Hematopoietic multipotent progenitor cell (in vitro differentiated cells): ENCODE measurements at places on chromosomes 6 and 20.
A peak's percentile ranks its signal among the peaks of the same experiment; 100 is the strongest.

- no peak for DNase-seq
These were observed 143.6 kb upstream of the TMEM170B start for GRCh38 chr6:11393713-11394627.

DNA sequence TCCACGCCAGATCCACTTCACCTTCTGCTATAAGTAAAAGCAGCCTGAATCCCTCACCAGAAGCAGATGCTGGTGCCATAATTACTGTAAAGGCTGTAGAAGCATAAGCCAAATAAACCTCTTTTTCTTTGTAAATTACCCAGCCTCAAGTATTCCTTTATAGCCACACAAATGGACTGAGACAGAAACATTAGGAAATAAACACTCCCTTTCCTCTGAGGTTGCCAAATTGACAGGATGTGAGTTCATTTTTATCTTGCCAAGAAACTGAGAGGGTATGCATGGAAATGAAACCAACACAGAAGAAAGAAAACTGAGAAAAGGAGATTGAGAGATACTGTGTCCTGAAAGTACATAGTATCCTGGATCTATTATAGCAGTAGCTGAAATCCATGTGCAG is 481.2 kb downstream of the HAO1 start:
- no peak for DNase-seq

DNA sequence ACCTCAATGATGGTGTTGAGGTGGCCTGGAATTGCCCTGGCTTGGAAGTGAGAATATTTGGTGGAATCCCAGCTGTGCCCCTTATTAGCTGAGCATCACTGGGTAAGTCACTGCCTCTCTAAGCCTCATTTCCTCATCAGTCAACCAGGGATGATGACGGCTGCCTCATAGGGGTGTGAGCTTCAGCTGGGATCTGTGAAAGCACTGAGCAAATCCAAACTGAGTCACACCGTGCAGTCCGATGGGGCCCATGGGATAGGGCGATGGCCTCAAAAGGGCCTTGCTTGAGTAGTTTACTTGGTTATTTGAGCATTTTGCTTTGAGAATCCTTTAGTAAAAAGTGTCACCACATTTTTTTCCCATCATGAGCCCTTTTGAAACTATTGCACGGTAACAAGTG is 1.1 kb downstream of the SLC22A1 start:
- DNase-seq = no peak

DNA sequence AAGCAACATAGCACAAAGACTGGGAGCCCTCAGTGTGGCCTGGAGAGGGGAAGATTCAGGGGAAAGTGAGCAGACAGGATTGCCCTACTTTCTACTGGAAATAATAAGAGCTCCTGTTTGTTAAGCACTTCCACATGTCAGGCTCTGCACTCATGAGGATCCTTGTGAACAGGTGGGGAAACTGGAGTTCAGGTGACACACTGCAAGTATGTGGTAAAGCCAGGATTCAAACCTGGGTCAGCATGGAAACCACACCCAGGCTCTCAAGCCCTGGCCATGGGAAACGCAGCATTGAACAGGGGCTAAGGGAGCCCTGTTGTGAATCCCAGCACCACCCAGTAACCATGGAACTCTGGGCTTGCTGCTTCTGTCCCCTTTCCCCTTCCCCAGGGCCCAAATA is 42.8 kb upstream of the ID1 start:
- DNase-seq = no peak

DNA sequence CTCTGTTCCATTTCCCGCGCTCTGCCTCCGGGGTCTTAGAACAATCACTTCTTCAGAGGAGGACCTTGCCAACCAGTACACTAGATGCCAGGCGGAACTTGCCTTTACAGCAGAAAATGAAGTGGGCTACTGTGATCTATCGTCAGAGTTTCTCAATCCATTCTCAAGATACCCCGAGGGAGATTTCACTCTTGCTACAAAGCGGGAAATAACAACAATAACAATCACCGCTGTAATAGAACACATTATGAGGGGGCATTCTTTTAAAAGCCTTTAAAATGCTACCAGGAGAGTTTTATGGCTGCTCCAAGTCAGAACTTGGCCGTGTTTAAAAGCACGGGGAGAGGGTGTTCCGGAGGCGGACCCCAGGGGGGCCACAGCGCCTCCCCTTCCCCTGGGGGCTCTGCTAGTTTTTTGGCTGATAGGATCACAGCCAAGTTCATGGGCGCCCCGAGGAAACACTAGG is 617.0 kb upstream of the AGPAT4 start:
- no peak for DNase-seq

- peak; percentile 27 for DNase-seq
These were observed 29.8 kb downstream of the ADGRG6 start for GRCh38 chr6:142331601-142332000.

DNA sequence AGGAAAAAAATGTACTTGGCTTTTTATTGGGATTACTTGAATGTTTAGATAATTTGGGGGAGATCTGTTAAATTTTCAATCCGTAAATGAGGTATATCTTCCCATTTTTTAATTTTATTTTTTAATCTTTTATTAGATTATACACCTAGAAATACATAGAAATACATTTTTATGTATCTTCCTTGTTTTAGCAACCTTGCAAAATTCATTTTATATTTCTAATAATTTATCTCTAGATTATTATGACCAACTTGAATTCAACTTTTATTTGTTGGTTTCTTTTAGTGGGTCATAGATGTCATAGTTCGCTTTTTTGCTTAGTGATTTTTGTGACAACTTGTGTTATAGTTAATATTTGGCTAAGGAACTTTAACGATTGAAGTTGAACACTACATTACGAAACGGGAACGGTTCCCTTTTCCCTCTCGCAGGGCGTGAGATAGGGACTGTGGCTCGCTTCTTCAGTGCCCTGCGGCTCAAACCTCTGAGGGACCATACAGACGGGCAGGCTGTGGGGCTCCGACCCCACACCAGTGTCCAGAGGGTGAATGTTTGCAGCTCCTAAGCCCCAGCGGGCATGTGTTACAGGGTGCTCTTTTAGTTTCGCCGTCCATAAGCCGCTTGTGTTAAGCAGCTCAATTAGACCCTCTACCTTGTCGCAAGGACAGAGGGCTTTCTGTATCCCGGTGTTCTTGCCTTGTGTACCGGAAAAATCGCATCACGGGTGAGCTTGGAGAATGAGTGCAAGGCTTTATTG is 53.8 kb downstream of the PRND start:
- no peak for DNase-seq

- no peak for DNase-seq
These were observed 526.1 kb upstream of the SPTLC3 start for GRCh38 chr20:12482661-12483060.

DNA sequence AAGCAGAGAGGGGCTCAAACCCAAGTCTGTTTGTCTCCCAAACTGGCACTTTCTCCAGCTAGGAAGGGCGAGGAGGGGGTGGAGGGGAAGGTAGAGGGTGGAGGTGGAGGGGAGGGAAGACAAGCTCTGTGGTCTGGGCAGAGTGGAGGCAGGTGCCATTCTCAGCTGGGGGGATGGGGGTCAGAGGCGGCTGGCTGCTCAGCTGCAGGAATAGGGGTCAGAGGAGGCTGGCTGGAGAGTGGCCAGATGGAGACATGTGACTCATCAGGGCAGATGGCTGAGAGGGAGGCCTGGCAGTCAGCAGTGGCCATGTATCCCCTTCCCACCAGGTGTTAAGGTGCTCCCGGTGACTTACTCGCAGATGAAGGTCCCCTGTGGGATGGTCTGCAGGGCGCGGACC is 3.5 kb upstream of the SLC44A4 start:
- no peak for DNase-seq

- no peak for DNase-seq
These were observed 192.7 kb downstream of the KHDC1L start for GRCh38 chr6:73032586-73032985.

DNA sequence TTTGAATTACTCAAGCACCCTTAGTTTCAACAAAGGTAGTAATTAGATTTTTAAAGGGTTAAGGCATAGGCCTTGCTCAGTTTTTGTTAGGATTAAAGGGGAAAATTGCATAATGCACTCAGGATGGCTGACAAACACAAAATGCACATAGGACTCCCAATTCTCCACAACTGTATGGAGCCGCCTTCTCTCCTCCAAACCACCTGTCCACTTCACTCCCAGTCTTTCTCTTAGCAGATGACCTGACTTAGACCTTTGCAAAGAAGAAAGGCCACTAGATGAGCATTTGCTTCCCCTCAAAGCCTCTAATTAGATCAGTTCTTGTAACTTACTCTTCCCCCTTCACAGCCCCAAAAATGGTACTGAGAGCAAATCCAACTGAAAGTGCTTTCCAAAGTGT is 20.1 kb downstream of the NSFL1C start:
- DNase-seq = no peak

DNA sequence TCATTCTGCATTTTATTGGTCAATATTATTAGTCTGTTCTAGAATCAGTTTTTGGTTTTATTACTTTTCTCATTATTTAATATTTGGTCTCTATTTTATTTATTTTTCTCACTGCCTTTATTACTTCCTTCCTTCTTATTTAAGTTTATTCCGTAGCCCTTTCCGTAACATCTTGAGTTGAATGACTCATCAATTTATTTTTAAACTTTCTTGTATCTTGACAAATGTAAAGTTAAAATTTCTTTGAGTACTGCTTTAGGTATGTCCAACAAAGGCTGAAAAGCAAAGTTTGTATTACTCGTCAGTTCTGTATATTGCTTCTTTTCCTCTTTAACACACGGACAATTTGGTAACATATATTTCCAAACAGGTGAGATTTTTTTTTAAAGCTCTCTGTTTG is 192.0 kb downstream of the CD109 start:
- DNase-seq = no peak

DNA sequence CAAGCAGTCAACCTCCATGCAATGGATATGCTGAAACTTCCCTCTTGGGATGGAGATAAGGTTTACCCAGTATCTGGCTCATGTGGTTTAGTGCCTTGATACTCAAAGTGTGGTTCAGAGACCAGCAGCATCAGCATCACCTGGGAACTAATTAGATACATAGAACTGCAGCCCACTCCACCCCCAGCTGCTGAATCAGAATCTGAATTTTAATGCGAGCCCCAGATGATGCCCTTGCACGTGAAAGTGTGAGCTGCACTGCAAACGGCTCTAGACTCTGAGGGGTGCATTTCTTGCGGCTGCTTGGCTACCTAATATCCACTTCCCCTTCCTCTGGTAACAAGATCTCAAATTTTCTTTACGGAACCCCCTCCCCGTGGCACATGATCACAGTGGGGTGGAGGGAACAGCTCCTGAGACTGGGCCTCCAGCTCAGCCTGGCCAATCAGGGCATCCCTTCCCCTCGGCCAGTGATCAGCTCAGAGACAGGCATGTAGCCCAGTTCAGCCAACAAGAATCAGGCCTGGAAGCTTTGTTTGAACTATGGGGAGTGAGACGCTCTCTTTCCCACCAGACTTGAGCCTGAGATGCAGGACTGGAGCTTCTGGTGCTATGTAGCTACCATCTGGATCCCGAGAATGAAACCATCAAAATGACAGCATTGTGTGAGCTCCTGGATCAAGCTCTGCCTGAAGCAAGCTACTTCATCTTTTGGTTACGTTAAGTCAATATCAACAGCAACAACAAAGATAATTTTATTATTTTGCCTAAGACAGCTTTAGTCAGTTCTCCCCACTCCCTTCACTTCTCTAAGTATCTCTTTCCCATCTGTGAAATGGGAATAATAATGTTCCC is 12.8 kb downstream of the KCNK15 start:
- no peak for DNase-seq

GRCh38 chr20:36259177-36260061 is 23.1 kb downstream of the AAR2 start:
- no peak for DNase-seq

DNA sequence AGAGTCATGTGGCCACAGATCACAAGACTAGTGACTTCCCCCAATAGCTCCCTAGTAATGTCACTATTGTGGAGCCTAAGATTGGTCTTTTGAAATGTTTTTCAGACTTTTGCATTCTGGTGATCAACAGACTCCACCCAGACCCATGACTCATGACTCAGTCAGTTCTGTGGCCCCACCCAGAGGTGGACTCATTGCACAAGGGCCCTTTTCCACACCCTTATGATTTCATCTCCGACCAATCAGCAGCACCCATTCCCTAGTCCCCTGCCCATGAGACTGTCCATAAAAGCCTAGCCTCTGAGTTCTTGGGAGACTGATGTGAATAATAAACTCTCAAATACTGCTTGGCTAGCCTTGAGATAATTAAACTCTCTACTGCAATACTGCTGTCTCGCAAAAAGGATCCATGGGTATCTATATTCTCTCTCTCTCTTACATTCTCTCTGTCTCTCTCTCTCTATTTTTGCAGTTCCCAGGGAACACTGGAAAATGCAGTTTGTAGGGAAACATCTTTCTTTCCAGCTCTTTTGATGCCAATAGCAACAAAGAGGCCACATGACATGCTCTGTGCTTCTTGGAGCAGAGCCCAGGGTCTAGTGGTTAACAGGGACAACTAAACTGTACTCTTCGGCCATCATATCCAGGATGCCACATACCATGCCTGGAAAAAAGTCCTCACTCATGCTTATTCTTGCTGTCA is 71.3 kb upstream of the IYD start:
- no peak for DNase-seq

GRCh38 chr6:20997143-20997769 is 463.0 kb downstream of the CDKAL1 start:
- DNase-seq = no peak

- DNase-seq = peak; percentile 3
These were observed 2.6 kb downstream of the SIRPG start for GRCh38 chr20:1654996-1655395.

GRCh38 chr6:70675822-70676221 is 8.1 kb downstream of the SMAP1 start:
- no peak for DNase-seq

DNA sequence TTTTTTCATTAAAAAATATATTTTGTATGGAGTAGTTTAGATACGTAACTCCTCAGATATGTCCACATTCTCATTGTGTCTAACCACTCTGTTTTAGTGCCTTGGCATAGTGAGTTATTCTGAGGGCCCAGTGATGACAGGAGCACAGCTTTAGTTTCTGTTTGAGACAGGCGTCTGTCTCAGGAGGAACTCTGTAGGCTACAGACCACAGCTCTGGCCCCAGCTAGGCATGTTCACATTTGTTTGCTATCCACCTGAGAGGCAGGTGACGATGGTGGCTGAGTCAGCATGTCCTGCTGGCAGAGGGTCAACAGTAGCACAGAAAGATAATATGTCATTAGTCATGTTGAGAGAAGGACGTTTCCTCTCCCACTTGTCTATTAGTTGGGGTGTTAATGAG is 16.3 kb downstream of the LRRC1 start:
- no peak for DNase-seq
